ENCODE measurements at places on chromosomes 16 and 17. TPM values are rescaled to one million over a fixed set of nuclear protein-coding genes. Genes with fewer than 3 reads are reported as not detected.

Gene KRT31
- total RNA-seq = not detected

Gene CSH1
- not detected for total RNA-seq

Gene XPO6
- total RNA-seq = 166 TPM

Gene RNF167
- total RNA-seq = 107 TPM
